Fibroblast of skin of left biceps (primary cell): ENCODE measurements at places on chromosomes 13 and 19.
A peak's percentile ranks its signal among the peaks of the same experiment; 100 is the strongest.

DNA sequence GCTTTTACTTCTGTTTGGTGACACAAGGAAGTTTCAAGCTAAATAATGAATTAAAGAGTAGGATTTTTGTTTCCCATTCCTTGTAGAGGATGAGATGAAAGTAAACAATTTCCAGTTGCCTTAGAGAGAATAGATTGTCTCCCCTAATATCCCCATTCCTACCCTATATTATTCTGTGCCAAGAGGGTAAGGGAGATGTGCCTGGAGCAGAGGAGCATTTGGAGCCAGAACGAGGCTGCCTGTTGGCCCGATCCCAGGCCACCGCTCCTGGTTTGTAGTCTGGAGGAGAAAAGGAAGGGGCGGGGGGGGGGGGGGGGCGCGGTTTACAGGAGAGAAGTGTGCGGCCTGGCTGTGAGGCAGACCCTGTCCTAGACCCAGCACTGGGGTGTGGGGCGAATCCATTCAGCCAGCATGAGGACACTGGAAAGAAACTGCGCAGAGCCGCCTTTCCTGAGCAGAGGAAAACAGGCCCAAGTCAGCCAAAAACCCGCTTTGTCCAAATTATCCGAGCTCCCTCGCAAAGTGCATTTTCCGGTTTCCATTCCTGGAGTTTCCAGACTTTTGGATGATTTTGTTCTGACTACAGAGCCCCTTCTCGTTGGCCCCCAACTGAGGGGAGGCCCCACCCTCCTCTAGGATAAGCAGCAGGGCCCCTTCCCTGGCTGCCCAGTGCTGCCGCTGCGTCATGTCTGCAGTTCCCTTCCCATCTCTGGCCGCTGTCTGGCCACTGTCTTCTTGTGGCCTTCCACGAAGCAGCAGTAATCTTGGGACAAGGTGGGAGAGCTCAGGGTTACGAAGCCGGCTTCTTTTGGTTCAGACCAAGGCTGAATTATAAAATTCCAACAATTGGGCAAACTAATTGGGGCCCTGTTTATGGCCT lies 23.0 kb downstream of the NFIX start:
- no peak for DNase-seq

GRCh38 chr13:93554514-93554913 lies 327.9 kb downstream of the GPC6 start:
- no peak for DNase-seq

DNA sequence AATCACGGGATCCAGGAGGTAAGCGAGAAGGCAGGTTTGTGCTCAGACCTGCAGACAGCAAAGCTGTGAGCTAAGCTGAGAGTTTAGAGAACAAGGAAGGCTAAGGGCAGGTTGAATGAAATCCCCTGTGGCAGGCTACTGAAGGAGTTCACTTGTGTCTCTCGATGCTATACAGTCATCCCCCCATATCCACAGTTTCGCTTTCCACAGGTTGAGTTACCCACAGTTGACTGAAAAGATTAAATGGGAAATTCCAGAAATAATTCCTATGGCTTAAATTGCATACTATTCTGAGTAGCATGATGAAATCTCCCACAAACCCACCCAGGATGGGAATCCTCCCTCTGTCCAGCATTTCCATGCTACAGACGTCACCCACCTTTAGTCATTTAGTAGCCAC lies 49.6 kb downstream of the ABCC4 start:
- DNase-seq = no peak

DNA sequence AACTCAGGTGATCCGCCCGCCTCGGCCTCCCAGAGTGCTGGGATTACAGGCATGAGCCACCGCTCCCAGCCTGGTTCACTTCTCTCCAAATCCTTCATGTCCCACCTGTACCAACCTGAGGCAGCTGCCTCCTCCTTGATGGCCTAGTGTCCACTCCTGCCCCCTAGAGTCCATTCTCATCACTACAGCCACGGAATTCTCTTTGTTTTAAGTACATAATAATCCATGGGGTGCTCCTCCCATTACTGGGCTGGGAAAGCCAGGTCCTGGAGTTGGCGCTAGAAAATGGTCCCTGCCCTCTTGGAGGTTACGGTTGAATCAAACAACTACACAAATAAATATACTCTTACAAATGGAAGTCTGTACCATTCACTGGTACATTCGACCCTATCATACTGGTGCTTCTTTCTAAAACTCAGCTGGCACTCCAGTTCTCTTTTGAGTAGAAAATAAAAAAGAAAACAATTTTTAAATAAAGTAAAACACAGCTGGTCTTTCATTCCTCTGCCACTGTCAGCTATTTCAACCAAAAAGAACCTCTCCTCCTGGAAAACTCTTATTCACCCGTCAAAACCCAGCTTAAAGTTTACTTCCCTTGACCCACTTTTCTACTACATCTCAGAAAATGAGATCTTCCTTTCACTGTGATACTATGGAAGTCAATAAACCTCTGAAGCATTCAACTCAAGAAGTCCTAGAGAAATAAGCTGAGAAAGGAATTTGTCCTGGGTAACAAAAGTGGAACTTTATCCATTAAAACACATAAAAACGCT lies 22.4 kb upstream of the ARHGEF18 start:
- DNase-seq = no peak

DNA sequence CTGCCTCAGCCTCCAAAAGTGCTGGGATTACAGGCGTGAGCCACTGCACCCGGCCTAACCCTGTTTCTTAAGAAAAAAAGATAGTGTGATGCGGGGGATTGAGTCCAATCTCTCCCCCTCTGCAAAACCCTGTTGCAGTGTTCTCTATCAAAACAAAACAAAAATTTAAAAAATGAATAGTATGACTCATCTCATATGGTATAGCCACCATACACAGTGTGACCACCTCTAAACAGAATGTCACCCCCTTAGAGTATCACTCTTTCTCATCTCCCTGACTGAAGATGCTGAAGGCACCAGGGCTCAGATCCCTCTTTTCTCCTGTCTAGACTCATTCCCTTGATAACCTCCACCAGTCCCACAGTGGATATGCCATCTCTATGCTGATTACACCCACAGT lies 6.8 kb upstream of the ERF start:
- no peak for DNase-seq

DNA sequence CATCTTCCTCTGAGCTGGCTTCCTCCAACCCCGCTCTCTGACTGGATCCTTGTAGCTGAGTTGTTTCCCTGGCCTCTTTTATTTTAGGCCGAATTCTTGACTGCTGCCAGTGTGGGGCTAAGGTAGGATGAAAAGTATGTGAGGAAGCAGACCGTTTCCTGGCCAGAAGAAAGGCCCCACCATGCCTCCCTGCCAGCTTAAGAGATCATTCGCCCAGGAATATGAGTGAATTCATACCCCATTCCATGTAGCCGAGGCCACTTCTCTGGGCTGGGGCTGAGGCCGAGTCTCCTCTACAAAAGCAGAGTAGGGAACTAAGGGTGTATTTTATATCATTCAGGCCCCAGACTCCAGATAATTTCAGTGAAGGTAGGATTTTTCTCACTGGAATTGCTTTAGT lies 32.3 kb downstream of the NFIX start:
- DNase-seq = no peak

DNA sequence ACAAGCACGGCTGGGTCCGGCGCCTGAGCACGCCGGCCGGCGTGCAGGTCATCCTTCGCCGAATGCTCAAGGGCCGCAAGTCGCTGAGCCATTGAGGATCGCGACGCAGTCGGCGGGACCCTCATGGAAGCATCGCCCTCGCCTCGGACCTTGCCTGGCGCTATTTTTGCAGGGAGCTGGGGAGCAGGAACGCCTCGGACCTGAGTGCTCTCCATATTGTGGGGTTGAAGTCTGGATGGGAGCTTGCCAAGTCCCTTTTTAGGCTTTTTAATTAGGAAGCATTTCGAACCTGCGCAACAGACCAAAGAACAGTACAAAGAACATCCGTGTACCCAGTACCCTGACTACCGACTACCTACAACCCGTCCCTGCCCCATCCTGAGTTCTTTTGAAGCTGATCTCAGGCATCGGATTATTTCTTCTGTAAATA lies 628 bp downstream of the MRPL34 start:
- no peak for DNase-seq

DNA sequence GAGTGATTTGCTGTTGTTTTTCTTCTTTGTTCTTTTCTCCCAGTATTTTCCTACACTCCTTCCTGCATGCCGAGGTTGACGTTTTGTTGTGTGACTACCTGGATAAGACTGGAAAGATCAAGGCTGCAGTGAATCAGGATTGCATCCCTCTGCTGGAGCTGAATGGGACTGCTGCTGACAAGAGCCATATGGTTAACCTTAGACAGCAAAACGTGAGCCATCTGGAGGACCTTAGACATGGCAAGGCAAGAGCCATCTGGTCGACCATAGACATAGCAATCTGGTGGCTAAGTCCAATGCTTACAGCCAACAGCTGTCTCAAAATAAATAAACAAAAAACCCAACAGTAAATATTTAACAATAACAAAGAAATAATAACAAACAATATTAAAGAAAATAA lies 42.6 kb upstream of the ZNF91 start:
- DNase-seq = no peak

DNA sequence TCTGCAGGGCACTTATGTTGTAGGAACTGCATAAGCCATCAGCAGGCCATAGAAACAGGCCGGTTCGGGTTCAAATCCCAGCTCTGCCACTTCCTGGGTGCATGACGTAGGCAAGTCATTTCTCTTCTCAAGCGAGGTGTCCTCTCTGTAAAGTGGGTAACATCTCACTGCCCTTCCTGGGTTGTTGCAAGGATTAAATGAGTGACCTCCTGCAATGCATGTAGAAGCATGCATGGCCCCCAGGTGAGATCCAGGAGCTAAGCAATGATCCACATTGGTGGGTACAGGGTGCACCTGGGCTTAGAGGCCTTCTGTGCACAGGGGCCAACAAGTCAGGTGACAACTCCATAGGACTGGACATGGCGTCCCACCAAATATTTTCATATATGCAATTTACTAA lies 13.8 kb downstream of the PHLDB3 start:
- DNase-seq = no peak

- no peak for DNase-seq
These were observed 402 bp upstream of the KANK3 start for GRCh38 chr19:8343483-8343844.

- DNase-seq = no peak
These were observed 441.5 kb upstream of the PCDH20 start for GRCh38 chr13:61857198-61857597.

DNA sequence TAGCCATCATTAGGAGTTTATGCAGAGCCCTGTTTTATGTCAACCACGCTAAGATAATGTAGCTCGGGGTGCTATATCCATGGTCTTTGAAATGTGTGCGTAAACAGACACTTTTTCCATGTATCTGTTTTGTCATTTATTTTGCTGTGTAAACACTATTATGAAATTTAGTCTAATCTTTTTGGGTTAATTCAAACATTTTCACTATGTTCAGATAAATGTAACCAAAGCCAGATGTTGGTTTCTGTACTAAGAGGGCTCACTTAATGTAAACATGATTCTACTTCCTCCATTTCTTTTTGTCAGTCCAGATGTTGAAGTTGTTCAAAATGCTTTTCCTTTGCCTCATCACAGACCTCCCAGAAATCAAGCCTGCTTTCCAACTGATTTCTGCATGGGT lies 499.5 kb upstream of the GPC6 start:
- DNase-seq = peak; percentile 19

DNA sequence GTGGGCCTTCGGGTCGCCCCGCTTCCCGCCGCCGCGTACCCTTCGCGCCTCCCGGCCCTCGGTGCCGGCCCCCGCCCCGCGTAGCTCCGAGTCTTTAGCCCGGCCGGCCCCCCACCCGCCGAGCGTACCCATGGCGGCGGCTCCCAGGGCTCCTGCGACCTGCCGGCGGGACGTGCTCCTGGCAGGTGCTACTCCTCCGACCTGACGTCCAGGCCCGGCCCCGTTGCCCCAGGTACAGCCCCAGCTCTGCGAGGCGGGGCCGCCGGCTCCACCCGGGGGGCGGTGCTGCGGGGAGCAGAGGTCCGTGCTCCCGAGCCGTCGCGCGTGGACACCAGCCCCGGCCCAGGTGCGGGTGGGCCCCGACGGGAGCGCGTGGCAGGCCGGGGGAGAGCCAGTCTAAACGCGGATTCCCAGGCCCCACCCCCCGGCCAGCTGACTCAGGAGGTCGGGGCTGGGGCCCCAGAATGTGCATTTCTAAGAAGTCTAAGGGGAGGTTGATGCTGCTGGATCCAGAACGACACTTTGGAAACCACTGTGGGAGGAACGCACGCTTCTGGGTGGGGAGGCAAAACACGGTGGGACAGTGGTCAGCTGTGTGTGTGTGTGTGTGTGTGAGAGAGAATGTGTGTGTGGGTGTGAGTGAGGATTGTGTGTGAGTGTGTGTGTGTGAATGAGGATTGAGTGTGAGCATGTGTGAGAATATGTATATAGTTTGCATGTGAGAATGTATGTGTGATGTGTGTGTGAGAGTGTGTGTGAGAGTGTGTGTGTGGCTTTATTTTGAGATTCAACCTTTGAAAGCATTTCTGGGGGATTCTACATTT lies at the start of gene SLC15A1:
TSS of gene SLC15A1 (minus strand) at position 206 of the 824 bp plus-strand sequence. CDS start at position 132, 74 bp downstream.
- DNase-seq = no peak

GRCh38 chr19:1269065-1269477 lies at the start of gene CIRBP:
Gene CIRBP, plus strand, starts transcription at chr19:1269332. Its CDS starts 1,602 bp downstream, at chr19:1270934.
- peak; percentile 98 for DNase-seq

- no peak for DNase-seq
These were observed 35.6 kb downstream of the ATP11A start for GRCh38 chr13:112725346-112726015.

DNA sequence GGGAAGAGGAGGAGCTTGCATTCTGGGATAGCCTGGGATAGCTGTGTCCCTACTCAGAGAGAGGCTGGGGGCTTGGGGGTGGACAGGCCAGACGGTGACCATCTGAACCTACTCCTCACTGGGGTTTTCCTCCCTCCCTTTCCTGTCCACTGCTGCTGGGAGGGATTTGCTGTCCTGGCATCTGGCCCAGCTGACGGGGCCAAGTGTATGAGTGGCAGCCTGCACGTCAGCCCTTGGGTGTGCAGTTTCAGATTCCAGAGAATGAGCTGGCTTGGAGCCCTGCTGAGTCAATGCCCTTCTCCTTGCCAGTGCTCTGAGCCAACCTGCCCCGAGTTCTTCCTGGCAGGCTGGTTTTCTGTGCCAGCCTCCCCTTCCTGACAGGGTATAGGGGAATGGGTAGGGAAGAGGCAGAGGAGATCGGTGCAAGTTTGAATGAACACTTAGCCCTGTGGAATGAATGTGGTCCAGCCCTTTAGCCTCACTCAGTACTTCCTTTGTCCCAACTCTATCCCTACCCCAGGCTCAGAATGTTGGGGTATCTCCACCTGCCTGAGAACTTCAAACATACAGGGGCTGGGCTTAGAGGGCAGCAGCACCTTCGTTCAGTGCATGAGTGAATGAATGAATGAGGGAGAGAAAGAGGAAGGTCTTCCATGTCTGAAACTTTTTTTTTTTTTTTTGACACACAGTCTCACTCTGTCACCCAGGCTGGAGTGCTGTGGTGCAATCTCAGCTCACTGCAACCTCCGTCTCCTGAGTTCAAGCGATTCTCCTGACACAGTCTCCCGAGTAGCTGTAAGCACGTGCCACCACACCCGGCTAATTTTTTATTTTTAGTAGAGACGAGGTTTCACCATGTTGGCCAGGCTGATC lies 1.8 kb upstream of the ANGPTL4 start:
- DNase-seq = peak; percentile 80

GRCh38 chr19:52494518-52494917 lies 33.0 kb upstream of the ZNF808 start:
- no peak for DNase-seq

GRCh38 chr13:23709536-23709935 lies 139.3 kb downstream of the TNFRSF19 start:
- no peak for DNase-seq
